Astrocyte of the hippocampus (primary cell): ENCODE measurements at places on chromosomes 16 and 17.
A peak's percentile ranks its signal among the peaks of the same experiment; 100 is the strongest.

- DNase-seq: peak; percentile 72
Measured at GRCh38 chr17:80789356-80789902, 202.2 kb upstream of the CHMP6 start.

DNA sequence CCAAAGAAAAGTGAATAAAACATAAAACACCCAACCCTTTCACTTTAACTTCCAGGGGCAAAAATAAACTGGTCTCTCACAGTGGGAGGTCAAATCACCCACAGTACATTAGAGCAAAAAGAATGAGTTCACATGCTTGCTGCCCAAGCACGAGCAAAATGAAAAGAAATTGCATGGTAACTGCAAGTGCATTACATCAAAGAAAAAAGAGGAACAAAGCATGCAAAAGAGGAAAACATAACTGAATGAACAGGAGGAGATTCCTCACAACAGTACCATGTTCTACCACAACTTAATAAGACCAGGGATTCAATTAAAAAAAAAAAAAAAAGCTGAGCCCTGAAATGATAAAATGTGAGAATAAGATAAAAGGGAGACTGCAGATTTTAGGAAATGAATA is 12.3 kb downstream of the DNAH2 start:
- DNase-seq: no peak

GRCh38 chr17:57881783-57882351 is 32.0 kb upstream of the MRPS23 start:
- DNase-seq: no peak

DNA sequence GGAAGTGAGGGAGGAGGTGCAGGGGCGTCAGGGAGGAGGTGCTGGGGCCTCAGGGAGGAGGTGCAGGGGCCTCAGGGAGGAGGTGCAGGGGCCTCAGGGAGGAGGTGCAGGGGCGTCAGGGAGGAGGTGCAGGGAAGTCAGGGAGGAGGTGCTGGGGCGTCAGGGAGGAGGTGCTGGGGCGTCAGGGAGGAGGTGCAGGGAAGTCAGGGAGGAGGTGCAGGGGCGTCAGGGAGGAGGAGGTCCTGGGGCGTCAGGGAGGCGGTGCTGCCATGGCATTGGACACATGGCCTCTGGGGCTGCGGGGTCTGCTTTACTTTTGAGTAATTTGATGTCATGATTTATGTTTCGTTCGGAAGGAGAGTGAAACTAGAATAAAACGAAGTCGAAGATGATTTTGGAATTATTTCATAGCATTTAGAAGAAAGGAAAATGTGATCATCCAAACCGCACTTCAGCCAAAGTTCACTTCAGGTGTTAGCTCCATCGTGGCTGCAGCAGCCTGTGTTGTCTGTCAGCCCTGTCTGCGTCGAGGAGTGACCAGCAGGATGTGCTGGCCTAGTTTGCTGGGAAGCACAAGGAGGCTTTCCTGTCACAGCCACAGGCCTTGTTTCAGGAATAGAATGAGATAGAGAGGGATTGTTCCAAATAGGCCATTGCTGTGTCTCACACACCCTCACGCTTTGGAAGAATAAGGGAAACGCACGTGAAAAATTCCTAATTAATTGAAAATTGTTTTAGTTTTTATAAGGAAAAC is 42.8 kb downstream of the RAB11FIP3 start:
- no peak for DNase-seq

- DNase-seq: no peak
Measured at GRCh38 chr17:69478916-69479315, 64.4 kb downstream of the MAP2K6 start.

- DNase-seq: no peak
Measured at GRCh38 chr17:50575581-50576210, 15.2 kb downstream of the CACNA1G start.

DNA sequence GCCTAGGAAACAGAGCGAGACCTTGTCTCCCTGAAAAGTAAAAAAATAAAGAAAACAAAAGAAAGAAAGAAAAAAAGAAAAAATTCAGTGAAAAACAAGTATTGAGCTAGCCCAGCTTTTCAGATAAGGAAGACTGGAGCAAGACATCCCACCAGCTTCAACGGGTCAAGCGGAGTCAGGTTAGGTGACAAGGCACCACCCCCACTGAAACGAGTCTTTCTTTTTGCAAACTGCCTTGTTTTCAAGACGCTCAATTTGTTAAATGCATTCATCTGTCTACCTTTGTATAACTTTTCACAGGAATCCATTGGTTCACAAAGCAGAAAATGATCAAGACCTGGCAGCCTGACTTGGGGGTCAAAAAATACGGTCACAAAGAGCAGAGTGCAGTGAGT is 10.7 kb upstream of the AXIN2 start:
- DNase-seq: no peak

DNA sequence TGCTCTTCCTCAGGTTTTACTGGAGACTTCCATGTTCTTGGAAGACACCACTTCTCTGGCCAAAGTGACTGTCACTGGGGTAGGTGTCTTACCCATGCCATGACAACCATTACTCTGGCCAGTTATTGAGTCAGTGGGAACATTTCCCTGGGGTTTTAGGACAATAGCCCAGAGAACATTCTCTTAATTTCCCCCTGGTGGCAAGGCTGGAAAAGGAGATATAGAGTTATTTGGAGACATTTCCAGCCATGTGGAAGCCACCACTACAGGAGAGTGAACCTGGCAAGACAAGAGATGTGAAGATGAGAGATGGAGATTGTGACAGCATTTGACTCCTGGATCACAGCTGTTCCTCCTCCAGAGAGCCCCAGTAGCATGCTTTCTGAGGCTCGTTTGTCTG is 106.2 kb downstream of the CDK5R1 start:
- no peak for DNase-seq

GRCh38 chr16:56848029-56848936 is 16.7 kb upstream of the SLC12A3 start:
- DNase-seq: peak; percentile 86

GRCh38 chr17:18981642-18982424 is 22.7 kb downstream of the FAM83G start:
- DNase-seq: peak; percentile 81

DNA sequence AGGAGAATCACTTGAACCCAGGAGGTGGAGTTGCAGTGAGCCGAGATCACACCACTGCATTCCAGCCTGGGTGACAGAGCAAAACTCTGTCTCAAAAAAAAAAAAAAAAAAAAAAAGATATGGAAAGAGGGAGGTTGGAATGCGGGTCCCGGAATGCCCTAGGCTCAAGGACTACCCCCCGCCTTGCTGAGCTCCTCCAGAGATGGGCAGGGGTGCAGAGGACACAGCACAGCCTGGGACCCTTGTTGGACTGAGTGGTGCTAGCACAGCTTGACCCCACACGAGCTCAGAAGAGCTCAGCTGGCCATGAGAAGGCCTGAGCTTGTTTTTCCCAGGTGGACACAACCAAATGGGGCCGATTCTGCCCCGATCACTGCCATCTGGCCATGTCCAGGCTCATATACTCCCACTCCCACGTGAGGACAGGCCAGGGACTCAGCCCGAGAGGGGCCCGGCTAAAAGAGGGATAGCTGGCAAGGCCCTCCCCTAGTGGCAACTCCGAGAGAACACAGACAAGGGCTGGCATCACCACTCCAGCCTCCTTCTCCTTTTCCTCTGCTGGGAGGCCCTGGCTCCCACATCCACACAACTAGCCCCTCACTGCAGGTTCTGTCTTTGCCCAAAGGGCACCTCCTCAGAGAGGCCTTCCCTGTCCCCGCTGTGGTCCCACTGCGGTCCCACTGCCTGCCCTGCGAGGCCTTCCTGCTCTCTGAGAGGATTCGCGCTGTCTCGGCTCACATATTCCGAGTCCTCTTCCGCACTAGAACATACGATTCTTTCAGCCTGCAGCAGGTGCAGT is 11.0 kb downstream of the SGCA start:
- no peak for DNase-seq

DNA sequence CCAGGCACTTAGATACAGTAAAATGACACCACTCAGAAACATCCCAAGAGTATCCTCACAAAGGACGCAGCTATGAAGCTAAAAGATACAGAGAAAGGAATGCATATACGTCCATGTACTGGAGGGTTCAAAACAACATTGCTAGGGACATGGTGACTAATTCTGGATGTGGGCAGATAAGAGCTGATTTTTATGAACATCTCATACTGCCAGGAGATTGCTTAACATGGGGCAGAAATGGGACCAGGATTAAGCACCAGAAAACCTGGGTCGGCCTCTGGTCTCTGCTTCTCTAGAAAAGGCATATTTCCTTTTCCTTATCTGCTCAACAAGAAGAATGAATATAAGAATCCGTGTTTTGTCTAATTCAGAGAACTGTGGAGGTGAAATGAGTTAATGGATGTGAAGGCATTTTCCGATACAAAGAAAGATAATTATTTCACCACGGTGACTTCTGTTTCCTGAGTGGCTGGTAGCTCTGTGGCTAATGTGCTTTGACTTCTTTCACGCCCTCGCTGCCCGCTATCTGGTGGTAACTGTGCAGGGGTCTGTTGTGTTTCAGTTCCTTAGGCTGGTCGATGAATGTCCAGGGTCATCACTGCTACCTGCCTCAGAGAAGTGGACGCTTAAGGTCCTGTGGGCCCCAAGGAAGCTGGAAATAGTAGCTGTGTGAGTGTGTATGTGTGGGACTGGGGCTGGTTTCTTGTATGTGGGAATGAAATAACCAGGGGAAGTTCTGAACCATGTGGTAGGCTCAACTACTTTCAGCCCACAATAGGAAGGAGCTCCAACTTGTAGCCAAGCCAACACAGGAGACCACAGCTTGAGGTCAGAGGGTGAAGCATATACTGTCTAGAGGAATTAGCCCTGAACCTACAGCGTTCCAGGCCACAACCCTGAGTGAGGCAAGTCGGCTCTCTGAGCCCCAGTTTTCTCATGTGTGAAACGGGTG is 15.8 kb upstream of the CCL5 start:
- DNase-seq: no peak

GRCh38 chr17:82985973-82986372 is 93.4 kb upstream of the METRNL start:
- DNase-seq: peak; percentile 45

DNA sequence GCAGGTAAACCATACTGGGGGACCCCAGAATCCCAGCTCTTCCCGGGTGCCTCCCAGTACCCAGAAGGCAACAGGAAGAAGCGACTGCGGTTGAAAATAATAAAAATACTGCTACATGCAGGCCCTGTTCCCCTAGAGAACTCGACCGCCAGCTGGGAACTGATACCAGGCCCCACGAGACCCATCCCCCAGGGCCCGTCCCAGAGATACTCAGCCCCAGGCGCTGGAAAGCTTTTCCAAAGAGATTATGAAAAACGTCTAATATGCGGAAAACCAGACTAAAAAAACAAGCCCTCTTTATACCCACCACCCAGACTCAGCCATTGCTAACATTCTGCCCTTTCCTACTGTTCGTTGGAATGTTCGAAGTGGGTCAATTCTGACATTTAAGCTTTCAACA is 12.9 kb upstream of the MEAK7 start:
- DNase-seq: no peak

GRCh38 chr17:73071066-73071999 is 21.2 kb downstream of the SLC39A11 start:
- peak; percentile 35 for DNase-seq

DNA sequence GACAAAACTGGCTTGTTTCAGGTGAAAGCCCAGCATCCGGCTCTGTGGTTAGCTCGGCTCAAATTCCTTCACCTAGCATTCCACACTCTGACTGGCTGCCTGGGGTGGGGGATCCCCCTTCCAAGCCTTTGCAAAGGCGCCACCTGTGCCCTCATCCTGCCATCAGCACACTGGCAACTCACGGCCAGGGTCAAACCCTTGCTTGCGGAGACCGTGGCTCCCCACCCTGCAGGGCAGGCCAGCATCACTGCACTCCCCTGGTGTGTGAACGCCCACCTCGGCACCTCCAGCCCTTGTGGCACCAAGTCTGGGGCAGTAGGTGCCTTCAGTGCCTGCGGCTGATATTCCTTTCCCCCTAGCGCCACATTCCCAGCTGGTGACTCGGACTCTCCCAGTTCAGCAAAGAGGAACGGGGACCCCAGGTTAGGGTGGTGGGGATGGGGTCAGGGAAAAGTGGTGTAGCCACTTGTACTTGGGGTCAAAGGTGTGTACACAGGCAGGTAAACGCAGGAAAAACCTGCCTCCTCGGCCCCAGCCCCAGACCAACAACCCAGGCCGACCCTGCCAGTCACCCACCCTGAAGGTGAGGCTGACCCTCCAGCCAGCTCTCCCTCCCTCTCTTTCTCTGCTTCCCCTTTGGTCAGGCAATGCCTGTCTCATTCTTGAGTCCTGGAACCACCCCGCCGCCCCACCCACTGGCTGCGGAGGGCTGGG is 1.1 kb downstream of the FLII start:
- peak; percentile 78 for DNase-seq

DNA sequence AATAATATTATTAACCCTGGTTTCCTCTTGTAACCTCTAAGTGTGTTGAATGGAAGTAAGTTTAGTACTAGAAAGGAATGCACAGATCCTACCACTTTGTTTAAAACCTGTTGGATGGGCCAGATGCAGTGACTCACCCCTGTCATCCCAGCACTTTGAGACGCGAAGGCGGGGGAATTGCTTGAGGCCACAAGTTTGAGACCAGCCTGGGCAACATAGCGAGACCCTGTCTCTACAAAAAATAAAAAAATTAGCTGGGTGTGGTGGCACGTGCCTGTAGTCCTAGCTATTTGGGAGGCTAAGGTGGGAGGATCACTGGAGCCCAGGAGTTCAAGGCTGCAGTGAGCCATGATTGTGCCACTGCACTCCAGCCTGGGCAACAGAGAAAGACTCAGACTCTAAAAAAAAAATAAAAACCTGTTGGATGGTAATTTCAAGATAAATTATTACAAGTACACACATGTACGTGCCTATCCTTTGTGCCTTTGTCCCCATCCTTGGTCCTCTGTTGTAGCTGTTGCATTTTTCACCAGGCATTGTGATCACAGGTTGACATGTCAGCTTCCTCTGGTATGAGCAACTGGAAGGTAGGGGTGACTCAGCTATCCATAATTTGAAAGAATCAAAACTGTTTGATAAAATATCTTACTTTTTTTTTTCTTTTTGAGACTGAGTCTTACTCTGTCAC is 30.7 kb upstream of the METTL9 start:
- DNase-seq: no peak

GRCh38 chr16:66551348-66551759 is 1.0 kb upstream of the CKLF start:
- no peak for DNase-seq

- DNase-seq: no peak
Measured at GRCh38 chr16:56877486-56878182, 12.6 kb downstream of the SLC12A3 start.

DNA sequence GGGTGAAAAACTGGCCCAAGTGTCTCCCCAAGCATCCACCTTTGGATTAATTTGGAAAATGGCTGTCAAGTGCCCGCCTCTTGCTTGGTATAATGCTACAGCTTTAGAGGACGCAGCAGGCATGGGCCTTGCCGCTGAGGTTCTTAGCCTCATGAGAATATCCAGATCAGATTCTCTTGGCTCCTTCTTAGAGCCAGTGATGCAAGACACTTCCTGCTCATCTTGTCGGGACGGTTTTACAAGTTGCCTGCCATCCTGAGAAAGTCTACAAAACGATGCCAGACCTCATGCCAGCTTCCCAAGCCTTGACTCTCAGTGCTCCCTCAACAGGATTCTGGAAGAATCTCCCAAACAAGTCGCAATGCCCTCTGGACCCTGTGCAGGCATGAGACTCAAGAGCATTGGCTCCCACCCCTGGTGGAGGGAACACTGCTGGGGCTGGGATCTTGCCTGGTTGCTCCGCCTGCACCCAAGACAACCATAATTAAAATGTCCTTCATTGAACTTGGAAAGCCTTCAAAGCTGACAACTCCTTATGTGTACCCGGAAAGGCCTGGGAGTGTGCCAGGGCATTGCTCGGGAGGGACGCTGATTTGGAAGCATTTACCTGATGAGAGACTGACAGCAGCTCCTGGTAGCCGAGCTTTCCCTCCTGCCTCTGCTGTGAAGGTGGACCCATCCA is 25.8 kb upstream of the STH start:
- DNase-seq: no peak

- DNase-seq: peak; percentile 63
Measured at GRCh38 chr17:49003557-49004511, 6.6 kb downstream of the IGF2BP1 start.

GRCh38 chr16:79261481-79261940 is 339.0 kb downstream of the MAF start:
- no peak for DNase-seq
